ENCODE measurements at places on chromosomes 11 and 22.

GRCh38 chr11:111414936-111415335 lies 35.9 kb upstream of the POU2AF1 start:
- no peak for DNase-seq

GRCh38 chr22:29167032-29167911 lies 38.4 kb upstream of the EMID1 start:
- DNase-seq = peak; percentile 40

GRCh38 chr11:77351281-77351886 lies 49.9 kb upstream of the GDPD4 start:
- no peak for DNase-seq

DNA sequence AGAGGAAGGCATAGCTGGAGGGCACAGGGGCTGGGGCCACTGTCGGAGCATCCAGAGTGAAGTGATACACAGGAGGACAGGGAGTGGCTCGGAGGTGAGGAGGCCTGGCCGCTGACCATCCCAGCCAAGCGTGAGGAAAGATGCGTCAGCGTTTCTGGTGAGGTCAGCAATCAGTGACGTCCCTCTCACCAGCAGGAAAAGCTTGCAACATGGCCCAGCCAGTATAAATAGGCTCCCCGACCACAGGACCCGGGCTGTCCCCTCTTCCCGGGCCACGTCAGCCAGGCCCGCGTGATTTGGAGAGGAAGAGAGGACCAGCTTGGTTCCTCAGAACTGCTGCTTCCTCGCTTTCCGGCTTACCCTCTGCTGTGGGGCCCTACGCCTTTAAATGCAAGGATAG lies 4.2 kb upstream of the OSM start:
- peak; percentile 44 for DNase-seq

GRCh38 chr22:29704528-29705285 lies 15.1 kb upstream of the CABP7 start:
- DNase-seq = no peak

GRCh38 chr11:3783611-3784010 lies 13.7 kb downstream of the NUP98 start:
- DNase-seq = no peak

DNA sequence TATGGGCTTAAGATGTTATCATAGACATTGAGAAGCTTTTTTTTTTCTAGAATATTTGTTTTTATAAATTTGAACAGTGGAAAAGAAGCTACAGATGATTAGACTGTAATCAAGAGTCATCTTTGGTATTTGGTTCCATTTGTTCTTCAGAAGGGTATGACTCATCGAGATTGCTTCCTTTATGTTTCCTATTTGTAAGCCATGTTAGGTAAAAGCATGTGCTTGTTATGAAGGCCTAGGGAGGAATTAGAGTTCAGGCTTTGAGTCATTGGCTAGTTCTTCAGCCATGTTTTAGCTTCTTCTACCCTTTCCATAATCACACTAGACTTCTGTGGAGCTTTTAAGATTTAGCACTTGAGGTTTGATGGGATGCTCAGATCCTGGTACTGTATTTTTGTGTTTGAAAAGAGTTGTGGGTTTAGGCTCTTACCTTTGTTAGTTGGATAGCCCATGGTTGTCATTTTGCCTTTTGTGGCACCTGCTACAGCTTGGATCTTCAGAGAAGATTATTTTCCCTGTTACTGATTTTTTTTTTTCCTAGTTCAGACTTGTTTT lies 44.3 kb downstream of the POLD3 start:
- DNase-seq = no peak

GRCh38 chr11:460331-461199 lies 10.5 kb downstream of the PTDSS2 start:
- DNase-seq = no peak

GRCh38 chr11:61328351-61328750 lies 4.6 kb downstream of the DDB1 start:
- no peak for DNase-seq

- no peak for DNase-seq
These were observed 9.9 kb upstream of the MAFF start for GRCh38 chr22:38191731-38192474.

DNA sequence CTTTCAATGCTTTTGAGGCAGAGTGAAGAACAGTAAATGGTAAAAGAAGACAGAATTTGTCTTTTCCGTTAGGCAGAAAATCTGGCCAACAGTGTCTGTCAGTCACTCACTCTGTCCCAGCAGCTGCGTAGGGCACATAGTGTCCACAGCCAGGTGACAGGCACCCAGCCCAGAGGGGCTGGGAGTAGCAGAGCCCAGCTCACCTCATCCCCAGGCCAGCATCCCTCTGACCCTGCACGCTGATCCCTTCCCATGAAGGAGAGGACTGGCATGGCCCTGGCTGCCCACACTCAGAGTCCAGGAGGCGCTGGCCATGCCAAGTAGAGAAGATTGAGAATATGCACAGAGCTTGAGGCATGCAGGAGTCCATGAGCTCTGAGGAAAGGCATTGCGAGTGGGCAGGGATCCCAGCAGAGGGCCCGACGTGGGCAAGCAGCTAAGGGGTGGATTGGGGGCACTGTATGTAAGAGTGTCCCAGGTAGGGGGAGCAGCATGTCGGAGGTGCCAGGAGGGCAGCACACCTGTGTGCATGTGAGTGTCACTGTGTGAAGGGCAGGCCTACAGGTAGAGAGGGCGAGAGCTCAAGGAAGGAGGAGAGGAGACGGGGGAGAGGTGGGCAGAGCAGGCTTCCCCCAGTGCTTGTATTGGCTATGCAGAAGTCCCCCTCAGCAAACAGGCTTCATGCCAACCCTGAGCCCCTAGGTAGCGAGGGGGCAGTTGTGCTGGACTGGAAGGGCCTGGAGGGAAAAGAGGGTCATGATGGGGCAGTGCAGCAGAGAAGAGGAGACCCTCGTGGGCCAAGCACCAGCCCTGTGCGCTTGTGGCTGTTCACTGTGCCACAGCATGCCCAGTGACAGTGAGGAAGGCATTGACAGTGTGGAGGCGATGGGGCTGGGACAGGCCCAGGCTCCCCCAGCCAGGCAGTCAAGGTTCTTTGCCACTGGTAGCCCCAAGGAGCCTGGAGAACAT lies 133.8 kb downstream of the OSBP2 start:
- DNase-seq = no peak

DNA sequence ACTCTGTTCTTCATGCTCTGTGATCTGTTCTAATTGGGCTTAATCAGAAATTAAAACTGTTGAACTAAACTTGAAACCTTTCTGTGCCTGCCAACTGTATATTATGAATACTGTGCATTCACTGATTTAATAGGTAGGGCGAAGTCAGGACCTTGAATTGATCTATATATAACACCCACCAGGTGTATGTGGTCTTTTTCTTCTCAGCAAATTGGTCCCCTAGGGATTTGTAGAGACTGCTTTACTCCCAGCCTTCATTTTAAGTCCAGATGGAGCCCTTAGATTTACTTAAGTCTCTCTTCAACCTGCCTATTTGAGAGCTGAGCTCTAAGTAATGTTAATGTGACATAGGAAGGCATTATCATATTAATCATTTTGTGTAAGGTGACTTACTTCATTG lies 257.5 kb downstream of the TMEM135 start:
- DNase-seq = no peak
